ENCODE measurements at places on chromosomes 2 and 18. TPM values are rescaled to one million over a fixed set of nuclear protein-coding genes. Genes with fewer than 3 reads are reported as not detected.

GRCh38 chr2:14909795-14910194 lies 277.3 kb downstream of the LRATD1 start:
- no peak for DNase-seq

GRCh38 chr2:234797566-234798250 lies 154.1 kb upstream of the SH3BP4 start:
- no peak for DNase-seq

GRCh38 chr18:1438458-1438910 lies 533.8 kb downstream of the ADCYAP1 start:
- DNase-seq: peak; percentile 8

DNA sequence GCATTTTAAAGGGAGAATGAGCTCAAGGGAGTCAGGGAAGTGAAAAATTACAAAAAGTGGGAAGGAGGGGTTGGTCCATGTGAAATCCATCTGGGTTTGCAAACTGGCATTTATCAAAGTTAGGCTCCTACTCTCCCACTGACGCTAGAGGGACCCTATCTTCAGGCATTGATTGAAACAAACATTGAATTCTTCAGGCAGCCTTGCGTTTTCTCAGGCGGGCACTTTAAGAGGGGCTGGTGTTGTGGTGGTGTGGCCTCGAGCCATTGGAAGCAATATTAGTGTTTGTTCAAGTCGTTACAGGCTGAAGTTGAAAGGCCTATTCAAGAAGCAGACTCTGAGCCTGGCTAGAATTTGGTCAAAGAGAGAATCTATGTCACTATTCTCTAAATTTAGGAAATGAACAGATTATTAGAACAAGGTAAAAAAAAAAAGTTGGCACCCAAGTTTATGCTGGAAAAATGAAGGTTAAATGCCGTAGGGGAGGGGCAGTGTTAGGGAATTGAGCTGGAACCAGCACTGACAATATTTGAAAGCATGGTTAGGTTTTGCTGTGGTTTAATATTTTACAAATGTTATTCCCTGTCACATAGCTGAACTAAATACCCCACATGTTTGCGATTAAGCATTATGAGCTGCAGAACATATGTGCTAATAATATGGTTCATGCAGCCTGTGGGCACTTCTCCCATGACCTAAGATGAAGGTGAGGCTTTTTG lies 36.8 kb downstream of the STON1 start:
- peak; percentile 92 for DNase-seq

DNA sequence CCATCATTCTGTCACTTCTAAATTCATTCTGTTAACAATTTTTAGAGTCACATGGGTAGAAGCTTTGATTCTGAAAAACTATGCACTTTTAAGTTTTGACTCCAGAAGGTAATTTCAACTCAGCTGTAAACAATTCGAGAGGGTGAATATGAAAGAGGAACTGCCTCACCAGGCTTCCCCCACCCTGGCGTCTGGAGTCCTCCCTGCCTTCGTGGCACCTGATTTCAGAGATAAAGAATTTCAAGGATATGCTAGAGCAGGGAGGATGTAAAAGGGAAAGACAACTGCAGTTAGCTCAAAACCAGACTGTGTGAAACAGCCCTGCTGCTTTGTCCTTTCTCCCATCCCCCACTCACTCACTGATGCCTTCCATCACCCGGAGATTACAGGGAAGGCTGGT lies 40.7 kb downstream of the ONECUT2 start:
- no peak for DNase-seq

DNA sequence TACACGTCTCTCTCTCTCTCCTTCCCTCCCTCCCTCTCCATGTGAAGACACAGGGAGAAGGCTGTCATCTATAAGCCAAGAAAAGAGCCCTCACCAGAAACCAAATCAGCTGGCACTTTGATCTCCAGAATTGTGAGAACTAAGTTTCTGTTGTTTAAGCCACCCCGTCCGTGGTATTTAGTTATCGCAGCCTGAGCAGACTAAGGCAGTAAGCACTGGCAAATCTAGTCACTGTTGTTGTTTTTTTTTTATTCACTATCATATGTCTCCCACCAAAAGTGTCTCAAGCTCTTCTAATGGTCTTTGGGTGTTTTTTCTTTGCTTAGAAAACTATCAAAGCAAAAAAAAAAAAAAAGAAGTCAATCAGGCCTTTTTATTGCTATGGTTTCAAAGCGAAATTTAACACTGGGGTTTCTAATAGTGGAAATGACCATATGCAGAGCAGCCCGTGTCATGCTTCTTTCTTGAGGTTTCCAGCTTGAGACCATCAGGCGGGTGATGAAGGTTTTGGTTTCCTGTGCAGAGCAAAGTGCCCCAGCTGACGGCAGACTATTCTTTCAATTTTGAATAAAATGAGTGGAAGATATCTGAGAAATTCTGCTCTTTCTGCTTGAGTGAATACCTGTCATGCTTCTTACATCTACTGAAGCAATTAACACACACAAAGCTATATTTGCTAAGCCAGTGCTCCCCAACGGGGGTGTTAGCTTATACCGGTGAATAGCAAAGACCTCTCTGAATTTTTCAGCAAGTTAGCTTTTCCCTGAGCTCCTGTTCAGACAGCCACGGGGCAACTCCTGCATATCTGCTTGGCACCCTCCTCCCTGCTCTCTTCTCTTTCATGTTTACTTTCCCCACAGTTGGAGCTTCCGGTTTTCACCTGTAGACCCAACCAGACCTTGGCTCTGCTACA lies 394.1 kb upstream of the ATP5MC3 start:
- no peak for DNase-seq

GRCh38 chr18:44079606-44080005 lies 601.1 kb upstream of the SETBP1 start:
- peak; percentile 85 for DNase-seq

DNA sequence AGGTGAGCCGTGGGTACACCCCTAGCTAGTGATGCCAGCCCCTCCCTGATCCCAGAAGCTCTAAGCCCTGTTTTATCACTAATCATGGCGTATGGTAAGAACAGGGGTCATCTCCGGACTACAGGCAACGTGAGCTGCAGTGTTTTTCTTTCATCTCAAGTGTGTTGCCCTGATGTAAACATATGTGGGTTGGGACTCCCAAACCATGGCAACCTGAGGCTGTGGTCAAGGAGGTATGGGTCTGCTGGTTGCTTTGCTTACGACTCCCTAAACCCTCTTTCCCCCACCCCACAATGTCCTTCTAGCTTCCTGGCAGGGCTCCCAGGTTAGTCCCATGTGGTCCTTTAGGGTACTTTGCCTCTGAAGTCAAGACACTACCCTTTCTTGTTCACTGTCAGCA lies 53.6 kb upstream of the AFF3 start:
- DNase-seq: no peak

- no peak for DNase-seq
Measured at GRCh38 chr2:218448934-218449333, 30.0 kb downstream of the VIL1 start.

DNA sequence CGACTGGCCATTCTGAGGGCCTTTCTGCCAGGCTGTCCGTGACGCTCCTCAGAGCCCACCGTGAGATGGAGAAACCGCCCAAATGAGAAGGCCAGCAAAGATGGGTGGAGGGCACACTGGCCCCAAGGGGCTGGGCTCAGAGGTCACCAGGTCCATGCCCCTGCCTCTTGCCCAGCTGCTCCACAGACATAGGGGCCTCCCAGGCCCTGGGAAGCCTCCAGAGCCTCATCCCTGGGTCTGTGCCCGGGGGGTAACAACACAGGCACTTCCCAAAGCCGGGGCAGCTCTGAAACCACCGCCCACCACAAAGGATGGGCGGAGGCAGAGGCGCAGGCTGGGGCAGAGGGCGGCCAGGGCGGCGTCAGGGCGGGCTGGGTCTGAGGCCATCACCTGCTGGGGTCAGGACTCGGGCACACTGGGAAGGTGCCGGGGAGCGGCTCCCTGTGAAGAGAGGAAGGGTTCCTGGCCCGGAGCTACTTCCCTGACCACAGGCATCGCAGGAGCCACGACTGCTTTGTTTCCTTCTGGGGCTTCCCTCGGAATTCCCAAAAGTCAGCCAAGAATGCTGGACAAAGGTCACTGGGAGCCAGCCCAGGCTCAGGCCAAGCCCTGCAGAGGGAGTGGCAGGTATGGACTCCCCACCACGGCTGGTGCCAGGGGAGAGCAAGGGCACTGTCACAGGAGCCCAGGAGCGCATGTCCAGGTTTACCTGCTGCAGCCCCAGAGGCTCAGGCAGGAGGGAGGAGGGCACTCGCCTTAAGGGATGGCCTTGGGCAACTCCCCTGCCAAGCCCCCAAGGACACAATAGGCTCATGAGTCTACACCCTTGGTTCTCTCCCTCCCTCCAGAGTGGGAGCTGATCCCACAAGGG lies 9.4 kb downstream of the CYP26B1 start:
- no peak for DNase-seq

DNA sequence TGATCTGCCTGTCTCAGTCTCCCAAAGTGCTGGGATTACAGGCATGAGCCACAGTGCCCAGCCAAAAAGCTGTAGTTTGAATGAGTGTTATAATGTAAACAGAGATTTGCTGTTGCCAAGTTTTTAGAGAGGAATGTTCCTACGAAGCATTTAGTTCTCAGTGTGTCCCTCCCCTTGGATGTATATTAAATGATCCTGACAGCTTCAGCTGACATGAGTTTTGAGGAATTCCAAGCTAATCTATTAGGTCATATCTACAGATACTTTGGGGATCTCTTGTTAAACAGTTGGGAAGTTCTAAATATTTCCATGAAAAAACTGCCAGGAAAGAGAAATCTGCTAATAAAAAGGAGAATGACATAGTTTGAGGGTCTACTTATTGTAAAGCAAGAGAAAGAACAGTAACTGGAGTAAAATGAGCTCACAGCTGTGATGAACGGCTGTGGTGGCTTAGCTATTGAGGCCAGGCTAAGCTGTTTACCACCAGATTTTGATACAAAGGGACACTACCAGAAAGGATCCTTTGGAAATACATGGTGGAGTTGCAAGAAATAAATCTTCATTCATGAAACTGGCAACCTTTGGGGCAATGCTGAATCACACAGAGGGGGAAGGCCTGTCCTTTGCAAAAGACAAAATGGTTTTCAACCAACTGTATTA lies 2.6 kb upstream of the STON1 start:
- DNase-seq: no peak

DNA sequence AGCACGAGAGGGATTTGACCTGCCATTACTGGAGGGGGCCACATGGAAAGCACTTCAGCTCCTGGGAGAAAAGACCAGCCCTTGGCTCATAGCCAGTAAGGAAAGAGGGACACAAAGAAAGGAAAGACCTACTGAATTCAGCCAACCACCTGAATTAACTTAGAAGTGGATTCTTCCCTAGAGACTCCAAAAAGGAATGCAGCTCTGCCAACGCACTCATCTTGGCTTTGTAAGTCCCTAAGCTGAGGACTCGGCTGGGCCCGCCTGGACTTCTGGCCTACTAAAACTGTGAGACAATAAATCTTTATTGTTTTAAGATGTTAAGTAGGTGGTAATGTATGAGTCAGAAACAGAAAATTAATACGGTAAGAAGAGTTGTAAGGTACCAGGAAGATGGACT lies 11.5 kb downstream of the ATF2 start:
- no peak for DNase-seq

- DNase-seq: peak; percentile 35
Measured at GRCh38 chr2:75465317-75465984, 95.3 kb downstream of the EVA1A start.

- no peak for DNase-seq
Measured at GRCh38 chr2:109322111-109322510, 193.1 kb downstream of the SH3RF3 start.

- DNase-seq: no peak
Measured at GRCh38 chr2:238176613-238177012, 17.8 kb downstream of the ERFE start.

GRCh38 chr2:241620419-241620769 lies 16.6 kb downstream of the THAP4 start:
- no peak for DNase-seq

- no peak for DNase-seq
Measured at GRCh38 chr18:74928194-74928968, 280.6 kb downstream of the PTGR3 start.

DNA sequence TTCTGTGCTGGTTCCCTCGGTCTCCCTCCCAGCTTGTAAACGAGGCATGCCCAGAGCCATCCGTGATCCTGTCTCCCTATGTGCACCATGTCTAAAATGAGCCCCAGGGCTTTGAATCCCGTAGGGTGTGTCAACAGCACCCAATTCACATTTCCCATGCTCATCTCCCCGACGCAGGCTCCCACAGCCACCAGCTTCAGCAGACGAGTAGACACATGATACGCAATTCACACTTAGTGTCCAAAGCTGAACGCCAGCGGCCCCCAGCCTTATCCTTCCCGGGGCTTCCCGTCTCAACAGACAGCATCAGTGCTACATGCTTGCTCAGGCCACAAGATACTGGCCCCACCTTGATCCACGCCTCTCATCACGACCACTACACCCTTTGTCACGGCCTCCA lies 88.1 kb downstream of the EIPR1 start:
- DNase-seq: no peak

- peak; percentile 16 for DNase-seq
Measured at GRCh38 chr2:133312038-133312729, 256.1 kb downstream of the NCKAP5 start.

GRCh38 chr2:30968660-30969397 lies 161.6 kb upstream of the CAPN13 start:
- DNase-seq: no peak

GRCh38 chr2:130729322-130730299 lies 741 bp downstream of the GPR148 start:
- no peak for DNase-seq

DNA sequence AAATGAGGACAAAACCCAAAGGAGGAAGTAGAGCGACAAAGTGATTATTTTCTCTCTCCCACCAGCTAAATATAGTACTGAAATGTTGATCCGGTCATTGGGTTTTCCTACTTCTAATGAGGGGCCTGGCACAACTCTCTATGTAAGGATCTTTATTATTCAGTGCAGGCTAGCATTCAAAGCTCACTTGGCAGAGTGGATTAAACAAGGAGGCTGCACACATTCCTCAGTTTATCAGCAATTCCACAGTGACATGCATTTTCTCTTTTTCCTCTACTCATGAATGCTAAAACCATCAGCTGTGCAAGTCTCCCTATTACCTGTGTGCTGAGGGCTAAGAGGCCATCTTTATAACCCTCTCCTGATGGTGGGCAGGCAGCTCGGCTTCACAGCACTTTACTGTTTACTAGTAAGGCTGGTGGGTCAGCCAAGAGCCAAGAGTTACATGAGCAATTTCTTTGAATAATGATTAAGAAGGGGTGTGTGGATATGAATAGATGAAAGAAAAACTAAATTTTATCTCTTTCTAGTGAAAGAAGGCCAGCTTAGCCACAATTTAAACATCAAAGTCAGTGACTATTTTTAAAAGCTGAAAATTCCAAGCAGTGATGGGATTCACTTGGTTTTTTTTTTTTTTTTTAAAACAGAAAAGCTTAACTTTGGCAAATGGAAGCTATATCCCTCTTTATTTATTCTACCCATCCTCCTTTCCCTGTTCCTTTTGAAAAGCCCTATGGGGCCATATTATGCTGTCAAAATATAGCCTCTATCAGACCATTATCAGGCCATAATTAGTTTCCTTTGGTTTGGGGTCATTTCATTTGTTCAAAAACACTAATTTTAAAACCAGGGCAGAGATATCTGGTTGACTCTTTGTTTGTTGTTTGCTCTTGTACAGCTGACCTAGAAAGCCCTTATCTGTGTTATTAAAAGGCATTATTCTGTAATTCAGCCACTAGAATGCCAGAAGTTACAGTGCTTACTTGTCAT lies 111.0 kb downstream of the RBM43 start:
- DNase-seq: no peak

Gene CTAGE1
- 0.03 TPM for total RNA-seq

Gene MERTK
- 220 TPM for total RNA-seq

Gene TMEM200C
- 0.03 TPM for total RNA-seq

Gene RNF144A
- total RNA-seq: 83.1 TPM

Gene ALPP
- not detected for total RNA-seq
